ENCODE measurements at places on chromosomes 4 and X.

GRCh38 chr4:173879509-173879908 lies 349.5 kb upstream of the HAND2 start:
- no peak for DNase-seq

GRCh38 chr4:154425514-154425913 lies 66.1 kb downstream of the DCHS2 start:
- peak; percentile 26 for DNase-seq

- no peak for DNase-seq
These were observed 55.8 kb downstream of the C4orf50 start for GRCh38 chr4:5962416-5962815.

GRCh38 chr4:159159611-159160010 lies 56.7 kb downstream of the RAPGEF2 start:
- peak; percentile 21 for DNase-seq

- no peak for DNase-seq
These were observed 723.2 kb upstream of the AGA start for GRCh38 chr4:178165251-178165950.

- DNase-seq: no peak
These were observed 645 bp upstream of the RAB28 start for GRCh38 chr4:13484749-13485221.

DNA sequence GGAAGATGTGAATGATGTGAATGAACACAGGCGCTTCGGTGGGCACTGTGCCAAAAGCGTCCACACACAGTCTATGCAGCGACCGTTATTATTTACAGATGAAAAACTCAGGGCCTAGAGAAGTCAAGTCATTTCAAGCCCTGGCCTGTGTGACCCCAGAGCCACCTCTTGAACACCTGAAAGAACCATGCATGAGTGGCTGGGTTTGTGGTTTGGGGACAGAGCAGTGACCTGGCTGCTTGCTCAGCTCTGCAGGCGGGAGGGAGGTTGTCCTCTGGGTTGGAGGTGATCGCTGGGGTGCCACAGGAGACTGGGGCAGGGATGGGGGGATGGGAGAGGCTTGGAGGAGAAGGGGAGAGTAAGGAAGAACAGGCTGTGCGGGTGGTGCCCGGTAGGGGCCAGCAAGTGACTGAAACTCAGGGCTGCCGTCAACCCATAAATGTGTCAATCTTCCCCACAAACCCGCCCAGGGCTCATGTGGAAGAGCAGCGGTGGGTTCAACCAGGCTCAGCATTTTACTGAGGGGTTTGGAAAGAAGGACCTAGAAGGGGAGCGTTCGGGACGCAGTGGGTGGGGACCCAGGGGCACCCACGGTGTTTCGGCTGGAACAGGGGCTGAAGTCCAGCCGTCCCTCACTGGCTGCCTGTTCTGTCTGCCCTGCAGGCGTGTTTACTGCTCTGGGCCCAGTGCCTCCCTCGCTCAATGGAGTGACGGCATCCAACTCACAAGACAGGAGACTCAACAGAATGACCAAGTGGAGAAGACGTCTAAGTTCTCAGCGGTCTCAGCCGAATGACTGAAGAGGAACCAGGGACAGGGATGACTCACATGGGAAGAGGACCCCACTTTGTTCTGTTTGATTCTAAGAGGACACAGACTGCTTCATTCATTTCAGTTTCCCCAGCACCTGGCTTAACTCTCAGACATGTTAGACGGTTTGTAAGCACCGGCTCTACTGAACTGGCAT lies 167.8 kb downstream of the AFAP1 start:
- no peak for DNase-seq

GRCh38 chr4:94304365-94304971 lies 38.2 kb downstream of the HPGDS start:
- DNase-seq: no peak

DNA sequence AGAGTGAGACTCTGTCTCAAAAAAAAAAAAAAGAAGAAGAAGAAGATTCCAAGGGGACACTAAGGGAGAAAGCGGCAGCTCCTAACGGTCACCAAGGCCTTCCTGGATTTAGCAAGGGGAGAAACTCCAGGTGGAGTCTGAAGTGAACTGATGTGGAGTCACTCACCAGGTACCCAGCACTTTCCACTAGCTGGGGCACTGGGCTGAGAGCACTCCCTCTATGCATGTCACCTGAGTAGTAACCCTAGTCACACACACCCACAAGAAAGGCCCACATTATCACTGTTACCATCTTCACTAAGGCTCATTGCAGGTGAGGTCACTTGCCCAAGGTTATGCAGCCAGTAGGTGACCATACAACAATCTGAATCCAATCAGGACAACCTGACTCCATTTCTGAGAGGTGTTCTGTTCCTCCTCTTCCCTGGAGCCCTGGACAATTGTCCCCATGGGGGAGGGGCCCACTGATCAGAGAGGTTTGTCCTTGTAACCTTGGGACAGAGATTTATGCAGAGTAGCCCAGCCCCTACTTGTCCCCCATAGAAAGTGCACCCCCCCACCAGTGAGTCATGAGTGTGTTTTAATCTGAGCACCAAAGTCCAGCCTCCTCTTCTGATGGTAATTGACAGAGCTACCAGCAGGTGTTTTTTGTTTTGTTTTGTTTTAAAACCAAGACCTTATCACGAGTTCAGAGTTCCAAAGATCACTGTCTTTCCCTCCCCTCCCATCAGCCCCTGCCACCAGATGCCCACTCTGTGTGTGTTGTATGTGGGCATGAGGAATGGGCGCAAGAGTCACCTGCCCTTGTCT lies 5.9 kb upstream of the SASH3 start:
- DNase-seq: no peak

- no peak for DNase-seq
These were observed 30.6 kb upstream of the CLNK start for GRCh38 chr4:10715135-10715534.

- no peak for DNase-seq
These were observed 13.3 kb upstream of the AASDH start for GRCh38 chr4:56400560-56400959.

DNA sequence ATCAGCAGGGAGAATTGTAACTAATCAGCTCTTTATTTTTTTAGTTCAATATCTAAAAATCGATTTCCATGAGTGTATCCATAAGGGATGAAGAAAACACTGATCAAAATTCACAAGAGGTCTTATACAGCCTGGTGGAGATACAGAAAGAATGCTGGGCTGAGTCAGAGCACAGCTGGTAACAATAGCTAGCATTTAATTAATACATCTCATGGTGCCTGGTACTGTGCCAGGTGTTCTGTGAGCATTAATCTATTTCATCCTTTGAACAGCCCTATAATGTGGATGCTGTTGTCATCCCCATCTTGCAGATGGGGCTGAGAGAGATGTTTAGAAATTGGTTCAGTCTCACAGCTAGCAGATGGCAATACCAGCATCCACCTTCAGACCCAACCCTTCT lies 250.9 kb upstream of the RPS6KA3 start:
- DNase-seq: no peak

GRCh38 chrX:56783450-56783831 lies 54.4 kb downstream of the NBDY start:
- peak; percentile 3 for DNase-seq

DNA sequence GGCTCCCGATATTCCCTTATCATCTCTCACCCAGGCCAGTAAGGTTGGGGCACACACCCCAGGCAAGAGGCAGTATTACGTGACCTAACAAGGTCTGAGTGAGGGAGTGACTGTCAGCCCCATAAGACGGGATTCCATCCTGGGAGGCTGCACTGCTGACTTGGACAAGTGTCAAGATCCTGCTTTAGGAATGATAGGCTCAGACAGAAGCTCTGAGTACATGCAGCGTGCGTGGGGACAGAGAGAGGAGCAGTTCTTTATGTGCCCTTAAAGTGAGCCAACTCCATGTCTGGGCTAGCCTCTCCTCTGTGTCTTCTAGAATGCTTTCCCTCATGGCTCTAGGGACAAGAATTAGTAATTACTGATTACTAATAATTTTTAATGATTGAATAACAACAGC lies 142.2 kb upstream of the PRPS2 start:
- no peak for DNase-seq

- DNase-seq: no peak
These were observed 26.7 kb downstream of the PJA1 start for GRCh38 chrX:69138512-69138911.

DNA sequence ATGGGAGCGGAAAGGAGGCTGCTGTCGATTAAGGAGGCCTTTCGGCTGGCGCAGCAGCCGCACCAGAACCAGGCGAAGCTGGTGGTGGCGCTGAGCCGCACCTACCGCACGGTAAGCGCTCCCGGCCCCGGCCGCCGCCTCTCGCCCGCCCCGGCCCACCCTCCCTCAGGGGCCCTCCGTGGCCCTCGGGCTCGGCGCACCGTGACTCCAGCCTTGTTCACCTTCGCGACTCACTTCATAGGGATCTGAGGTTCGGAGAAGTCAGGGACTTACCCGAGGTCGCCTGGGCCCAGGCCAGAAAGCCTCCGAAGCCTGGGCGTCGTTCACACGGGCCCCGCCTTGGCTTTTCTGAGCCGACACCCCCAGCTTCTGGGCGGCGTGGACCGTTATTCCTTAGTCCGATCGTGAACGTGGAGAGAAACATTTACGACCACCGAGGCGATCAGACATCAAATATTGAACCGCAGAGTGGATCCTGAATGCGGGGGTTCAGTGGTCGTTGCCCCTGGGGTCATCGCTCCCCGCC lies 362 bp downstream of the NCAPG start:
- no peak for DNase-seq

DNA sequence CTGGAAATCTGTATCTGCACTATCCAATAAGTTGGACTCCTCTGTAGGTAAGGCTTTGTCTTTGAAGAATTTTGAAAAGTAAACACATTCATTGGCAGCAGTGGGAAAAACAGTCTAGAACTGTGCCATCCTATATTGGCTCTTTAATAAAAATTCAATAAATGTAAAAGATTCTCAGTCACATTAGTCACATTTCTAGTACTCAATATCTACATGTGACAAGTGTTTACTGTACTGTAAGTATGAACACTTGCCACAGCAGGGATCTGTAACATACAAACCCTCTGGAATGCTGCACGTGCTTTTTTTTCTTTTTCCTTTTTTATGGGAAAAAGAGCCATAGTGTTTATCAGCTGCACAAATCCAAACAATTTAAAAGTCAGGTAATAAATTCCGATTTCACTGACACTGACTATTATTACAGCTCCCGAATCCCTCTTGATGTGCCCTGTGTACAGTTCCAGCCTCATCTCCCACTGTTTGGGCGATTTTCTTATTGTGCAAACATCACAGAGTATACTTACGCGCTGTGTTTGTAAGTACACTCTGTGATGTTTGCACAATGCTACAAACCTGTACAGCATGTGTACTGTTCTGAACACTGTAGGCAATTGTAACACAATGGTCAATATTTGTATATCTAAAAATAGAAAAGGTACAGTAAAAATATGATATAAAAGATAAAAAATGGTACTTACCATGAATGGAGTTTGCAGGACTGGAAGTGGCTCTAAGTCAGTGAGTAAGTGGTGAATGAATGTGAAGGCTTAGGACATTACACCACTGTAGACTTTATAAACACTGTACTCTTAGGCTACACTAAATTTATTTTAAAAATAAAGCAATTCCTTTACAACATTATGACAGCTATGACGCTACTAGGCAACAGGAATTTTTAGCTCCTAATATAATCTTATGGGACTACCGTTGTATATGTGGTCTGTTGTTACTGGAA lies 8.7 kb downstream of the PYURF start:
- DNase-seq: peak; percentile 46

GRCh38 chr4:141330616-141331015 lies 109.9 kb downstream of the ZNF330 start:
- no peak for DNase-seq

GRCh38 chr4:93829820-93830687 lies 1.5 kb downstream of the ATOH1 start:
- DNase-seq: no peak

DNA sequence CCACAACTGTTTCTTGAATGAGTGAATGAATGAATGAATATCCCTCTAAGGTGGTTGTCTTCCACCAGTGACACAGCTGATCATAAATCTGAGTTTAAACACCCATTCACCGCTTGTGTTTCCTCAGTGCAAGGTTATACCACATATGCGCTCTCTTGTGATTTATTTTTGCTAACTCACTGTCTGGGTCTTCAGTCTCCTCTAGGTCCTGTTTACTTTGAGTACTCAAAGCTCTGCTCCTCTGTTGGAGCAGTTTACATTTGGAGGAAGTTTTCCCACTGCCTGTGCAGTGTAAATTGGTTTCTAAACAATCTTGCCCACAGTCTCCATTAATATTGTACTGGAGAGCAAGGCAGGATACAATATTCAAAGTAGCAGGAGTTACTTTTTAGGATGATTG lies 212.6 kb upstream of the JADE1 start:
- no peak for DNase-seq

DNA sequence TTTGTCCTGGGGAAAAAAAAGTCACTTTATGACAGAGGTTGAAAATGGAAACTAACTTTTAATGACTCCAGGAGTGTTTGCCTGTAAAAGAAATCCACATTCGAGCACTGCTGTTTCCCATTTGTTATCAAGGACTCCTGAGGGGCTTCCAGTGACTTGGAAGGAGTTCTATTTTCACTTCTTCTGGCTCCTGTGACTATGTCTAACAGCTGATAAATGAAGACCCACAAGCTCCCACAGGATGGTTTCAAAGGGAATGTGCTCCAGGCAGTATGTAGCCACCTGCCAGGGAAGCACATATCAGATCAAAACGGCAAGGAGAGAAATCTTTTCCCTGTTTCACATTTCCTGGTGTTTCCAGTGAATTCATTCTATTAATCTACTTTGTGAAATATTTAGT lies 159.8 kb upstream of the FAM241A start:
- no peak for DNase-seq

- no peak for DNase-seq
These were observed 1045.6 kb downstream of the GLUD2 start for GRCh38 chrX:122092978-122093377.
